ENCODE measurements at places on chromosomes 3 and 15. TPM values are rescaled to one million over a fixed set of nuclear protein-coding genes. Genes with fewer than 3 reads are reported as not detected.

EPHB1 gene
- 0.28 TPM for total RNA-seq

HACD2 gene
- total RNA-seq: 17.5 TPM

TIMP4 gene
- 5.1 TPM for total RNA-seq

GMPPB gene
- total RNA-seq: 30.5 TPM

ATP2B2 gene
- not detected for total RNA-seq

CADM2 gene
- not detected for total RNA-seq

GUCA1C gene
- not detected for total RNA-seq

SCAANT1 gene
- not detected for total RNA-seq

CIB2 gene
- 2.4 TPM for total RNA-seq

IL20RB gene
- 2.7 TPM for total RNA-seq

CLEC3B gene
- total RNA-seq: 2.0 TPM

SMAD6 gene
- 31.3 TPM for total RNA-seq

TUSC7 gene
- total RNA-seq: not detected

NLGN1 gene
- 8.7 TPM for total RNA-seq

Measured in smooth muscle cell of bladder (primary cell).